Astrocyte of the spinal cord (primary cell): ENCODE measurements at places on chromosomes 2 and 18.

- DNase-seq, result no peak
These were observed 50.8 kb upstream of the CTAGE1 start for GRCh38 chr18:22468554-22468891.

- DNase-seq, result no peak
These were observed 179.0 kb downstream of the SMAD7 start for GRCh38 chr18:48771641-48772375.

DNA sequence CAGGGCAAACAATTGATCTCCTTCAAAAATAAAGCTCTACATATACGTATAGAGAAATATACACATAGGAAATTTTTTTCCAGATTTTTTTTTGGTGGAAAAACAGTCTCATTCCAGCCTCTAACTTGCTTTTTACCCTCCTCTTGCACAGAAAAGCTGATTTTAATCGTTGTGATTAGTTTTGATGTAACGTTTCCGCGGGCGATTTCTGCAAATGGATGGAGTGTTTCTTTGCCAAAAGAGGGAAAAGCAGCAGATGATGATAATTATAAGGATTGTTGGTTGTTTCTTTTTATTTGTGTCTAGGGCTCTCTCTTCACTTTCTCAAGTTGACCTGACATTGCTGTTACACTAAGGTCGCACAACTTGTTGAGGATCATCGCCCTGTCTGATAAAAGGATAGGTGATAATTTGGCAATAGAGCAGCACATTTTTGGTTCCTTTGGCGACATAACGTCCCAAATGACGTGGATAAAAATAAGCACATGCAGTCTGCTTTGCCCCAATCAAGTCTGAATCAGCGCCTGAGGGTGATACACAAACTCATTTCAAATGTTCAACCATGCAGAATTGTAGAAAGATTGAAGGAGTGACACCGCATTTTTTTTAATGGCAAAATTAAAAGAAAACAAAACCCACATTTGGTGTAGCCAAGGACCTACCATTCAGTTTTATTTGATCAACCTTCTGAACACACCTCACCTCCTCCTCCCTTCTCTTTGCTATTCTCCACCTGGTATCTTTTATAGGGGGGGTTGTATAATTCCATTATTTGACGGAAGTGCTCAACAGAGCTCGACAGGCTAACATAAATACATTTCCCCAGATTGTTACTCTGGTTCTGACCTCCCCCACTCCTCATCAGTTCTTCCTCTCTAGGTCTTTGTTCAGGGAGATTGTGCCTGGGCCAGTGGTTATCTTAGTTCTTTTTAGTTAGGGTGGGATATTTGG, 109.6 kb upstream of the KCTD1 start:
- no peak for DNase-seq

GRCh38 chr2:30127016-30127893, 19.6 kb upstream of the YPEL5 start:
- DNase-seq, result no peak

DNA sequence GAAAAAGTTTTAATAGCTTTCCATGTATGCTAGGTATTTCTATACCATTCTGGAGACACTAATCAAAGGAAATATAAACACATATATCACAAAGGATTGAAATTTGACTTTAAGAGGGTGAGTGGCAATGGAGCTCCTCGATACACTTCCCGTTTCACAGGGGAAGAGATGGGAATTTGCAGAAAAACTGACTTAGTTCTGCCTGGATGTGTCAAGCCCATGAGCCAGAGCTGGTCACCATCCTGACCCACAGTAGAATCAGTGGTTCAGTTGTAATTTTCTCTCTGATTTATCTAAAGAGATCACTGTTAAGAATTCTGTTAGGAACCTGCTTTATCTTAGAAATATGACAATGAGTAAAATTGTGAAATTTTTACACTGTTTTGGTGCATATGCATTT, 34.2 kb downstream of the PLCL1 start:
- DNase-seq, result no peak

DNA sequence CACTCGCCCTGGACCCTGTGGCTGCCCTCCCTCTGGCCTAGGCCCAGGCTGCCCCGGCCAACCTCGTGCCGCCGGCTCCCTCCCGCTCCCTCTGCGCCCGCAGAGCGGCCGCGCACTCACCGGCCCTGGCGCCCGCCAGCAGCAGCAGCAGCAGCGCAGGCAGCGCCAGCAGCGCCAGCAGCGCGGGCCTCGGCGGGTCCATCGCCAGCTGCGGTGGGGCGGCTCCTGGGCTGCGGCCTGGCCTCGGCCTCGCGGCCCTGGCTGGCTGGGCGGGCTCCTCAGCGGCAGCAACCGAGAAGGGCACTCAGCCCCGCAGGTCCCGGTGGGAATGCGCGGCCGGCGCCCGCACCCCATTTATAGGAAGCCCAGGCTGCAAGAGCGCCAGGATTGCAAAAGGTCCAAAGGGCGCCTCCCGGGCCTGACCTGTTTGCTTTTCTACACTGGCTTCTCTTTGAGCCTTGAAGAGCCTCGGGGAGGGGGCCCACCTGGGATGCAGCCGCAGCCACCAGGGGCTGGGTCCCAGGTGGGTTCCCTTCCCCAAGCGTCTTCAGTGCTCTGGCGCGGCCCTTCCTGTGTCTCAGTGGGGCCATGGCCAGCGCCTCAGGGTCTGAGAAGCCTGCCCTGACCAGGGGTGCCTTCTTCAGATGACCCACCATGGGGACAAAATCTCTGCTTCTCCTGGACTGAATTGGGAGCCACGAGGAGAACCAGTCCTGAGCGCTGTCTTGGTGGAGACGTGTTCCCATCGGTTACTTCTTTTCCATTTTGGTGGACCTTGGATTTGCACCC, at the start of gene APOB:
APOB (minus strand) TSS at position 330 of the 789 bp plus-strand sequence; CDS start at position 202, 128 bp downstream.
- no peak for DNase-seq

DNA sequence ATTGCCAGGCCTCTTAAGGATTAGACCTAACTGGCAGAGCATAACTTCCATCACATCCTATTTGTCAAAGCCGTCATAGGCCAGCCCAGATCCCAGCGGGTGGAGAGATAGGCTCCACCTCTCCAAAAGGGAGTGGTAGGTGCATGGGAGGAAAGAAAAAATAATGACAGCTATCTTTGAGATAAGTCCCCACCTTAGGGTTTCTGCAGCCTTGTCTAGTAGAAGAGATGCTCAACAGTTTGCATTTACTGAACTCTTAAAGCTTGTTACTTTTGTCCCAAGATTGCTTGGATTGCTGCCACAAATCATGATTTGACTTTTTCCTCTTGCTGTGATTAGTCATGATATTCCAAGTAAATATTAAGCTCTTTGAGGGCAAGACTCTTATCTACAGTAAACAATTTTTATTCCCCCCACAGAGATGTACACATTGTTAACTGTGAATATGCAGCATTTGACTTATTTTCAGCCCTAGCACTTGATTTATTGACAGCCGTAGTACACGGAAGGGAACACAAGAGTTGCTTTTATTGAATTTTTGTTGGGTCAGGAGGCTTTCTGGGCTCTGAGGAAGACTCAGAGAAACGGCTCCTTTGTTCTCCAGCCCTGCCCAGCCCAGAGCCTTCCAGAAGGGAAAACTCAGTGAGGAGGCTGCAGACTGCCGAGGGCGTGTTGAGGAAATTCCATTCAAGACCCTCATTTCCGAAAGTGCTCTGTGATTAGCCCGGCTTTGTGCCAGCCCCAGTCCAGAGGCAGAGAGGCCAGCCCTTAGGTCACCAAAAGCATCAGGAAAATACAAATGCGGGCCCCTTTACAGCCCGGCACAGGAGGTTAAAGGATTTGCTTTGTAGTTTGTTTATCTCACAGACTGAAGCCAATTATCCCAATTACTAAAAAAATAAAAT, 75.5 kb upstream of the ZNF532 start:
- peak; percentile 80 for DNase-seq

DNA sequence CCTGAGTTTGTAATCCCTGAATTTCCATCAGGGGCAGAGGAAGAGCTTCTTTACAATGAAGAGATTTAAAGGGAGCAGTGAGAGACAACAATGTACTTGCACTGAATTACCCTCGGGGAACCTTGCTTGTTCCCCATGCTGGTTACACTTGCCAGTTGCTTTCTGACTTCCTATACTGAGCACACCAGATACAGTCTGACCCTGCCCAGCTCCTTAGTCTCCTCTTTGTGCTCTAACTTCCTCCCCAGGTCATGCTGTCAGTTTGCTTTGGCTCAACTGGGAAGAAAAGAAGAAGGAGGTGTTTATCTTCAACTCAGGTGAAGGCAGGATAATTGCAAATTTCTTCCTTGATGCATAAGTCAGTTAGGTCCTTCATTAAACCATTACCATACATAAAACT, 658.4 kb downstream of the NYAP2 start:
- DNase-seq, result no peak

- no peak for DNase-seq
These were observed 108.5 kb upstream of the SMAD7 start for GRCh38 chr18:49059028-49059834.

GRCh38 chr2:224875841-224876240, 159.7 kb upstream of the CCDC195 start:
- DNase-seq, result no peak

GRCh38 chr2:223967981-223968380, 10.7 kb downstream of the MRPL44 start:
- peak; percentile 12 for DNase-seq

DNA sequence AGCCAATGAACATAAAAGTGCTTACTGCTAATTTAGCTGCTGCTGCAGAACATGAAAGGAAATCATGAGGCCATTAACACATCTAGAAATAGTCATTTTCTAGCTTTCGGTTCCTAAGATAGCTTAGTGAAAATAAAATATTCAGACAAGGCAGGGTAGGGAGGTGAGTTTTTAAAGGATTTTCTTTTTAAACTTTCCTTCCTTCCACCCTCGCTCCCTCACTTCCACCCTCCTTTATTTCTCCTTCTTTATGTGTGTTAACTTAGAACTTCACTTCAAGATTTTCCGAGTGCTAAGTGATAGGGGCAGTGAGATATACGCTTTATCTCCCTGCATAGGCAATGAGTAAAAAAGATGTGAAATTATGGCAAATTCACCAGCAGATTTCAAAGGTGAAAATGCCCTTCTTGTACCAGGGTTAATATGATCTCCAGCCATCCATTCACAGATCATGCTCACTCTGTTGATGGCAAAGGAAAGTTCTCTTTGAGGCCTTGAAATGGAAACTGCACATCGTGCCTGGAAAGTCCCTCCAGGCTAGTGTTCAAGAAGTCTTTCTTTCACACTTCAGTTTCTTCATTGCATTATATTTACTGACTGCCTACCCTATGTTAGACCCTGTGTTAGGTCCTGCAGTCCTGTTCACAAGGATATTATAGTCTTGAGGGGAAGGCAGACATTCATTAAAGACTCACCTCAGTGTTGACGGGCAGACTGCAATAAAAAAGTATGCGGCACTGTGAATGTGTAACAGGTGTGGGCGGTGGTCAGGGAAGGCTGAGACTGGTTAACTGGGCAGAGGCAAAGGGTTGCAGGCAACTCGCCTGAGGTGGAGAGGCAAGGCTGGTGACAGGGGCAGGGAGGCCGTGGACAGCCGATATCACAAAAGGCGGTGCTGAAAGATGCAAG, 200.8 kb downstream of the PLCL1 start:
- DNase-seq, result no peak

DNA sequence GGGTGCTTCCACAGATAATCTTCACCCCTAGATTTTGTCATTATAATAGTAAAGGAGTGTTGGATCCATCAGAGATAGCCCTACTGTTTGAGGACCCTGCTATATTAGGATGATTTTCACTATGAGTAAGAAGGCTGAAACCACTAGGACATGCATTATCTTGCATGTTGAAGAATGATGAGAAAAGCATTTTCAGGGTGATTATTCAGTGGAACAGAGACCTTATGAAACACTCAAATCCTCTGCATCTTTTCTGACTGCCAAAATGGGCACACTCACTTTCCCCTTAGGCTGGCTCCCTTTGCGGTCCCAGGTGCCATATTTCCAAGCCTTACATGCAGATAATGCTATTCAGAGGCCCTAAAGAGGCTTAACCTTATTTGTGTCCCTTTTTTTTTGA, 296.9 kb downstream of the RND3 start:
- no peak for DNase-seq

- DNase-seq, result no peak
These were observed 4.6 kb upstream of the SPEG start for GRCh38 chr2:219429958-219430606.

- no peak for DNase-seq
These were observed 11.8 kb downstream of the RBFA start for GRCh38 chr18:80046011-80046410.

- no peak for DNase-seq
These were observed 43.4 kb downstream of the FAM98A start for GRCh38 chr2:33555681-33556080.

- DNase-seq, result no peak
These were observed 77.2 kb upstream of the TTN start for GRCh38 chr2:178884440-178884839.

- no peak for DNase-seq
These were observed 17.4 kb downstream of the TTC39C start for GRCh38 chr18:24031916-24032315.

DNA sequence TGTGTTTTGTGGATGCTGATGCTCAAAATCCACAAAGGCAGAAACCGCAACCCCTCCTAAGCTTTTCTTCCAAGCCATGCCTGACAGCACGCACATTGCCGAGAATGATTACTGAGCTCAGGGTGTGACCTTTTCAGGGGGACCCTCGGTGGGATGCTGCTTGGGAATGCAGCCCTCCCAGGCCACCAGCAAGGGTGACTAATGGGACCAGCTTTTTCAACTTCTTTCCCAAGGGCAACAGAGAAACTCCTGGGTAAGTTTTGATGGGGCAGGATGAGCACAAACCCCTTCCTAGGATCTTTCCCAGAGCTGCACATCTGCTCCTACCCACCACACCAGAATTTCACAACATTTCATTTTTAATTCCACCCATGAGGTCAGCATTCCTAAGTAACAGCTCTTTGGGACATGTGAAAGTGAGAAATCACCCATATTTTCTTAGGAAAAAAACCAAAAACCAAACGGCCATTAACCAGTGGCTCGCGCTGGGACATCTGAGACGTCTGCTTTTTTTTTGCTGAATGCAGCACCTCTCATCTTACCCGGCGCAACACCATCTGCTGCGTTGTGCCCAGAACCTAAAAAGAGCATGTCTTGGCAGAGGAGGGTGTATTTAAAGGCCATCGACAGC, 119.0 kb downstream of the ARL4C start:
- peak; percentile 92 for DNase-seq

- DNase-seq, result peak; percentile 63
These were observed 193.0 kb upstream of the NETO1 start for GRCh38 chr18:73060666-73061288.

- DNase-seq, result no peak
These were observed 209.1 kb upstream of the ID2 start for GRCh38 chr2:8472545-8473323.

GRCh38 chr2:218980735-218981389, 4.1 kb downstream of the FEV start:
- DNase-seq, result no peak

- DNase-seq, result no peak
These were observed 5.6 kb upstream of the HS6ST1 start for GRCh38 chr2:128324008-128324896.

- DNase-seq, result peak; percentile 54
These were observed 23.7 kb downstream of the EFEMP1 start for GRCh38 chr2:55899881-55900280.

GRCh38 chr2:143698888-143699570, 569.8 kb downstream of the ARHGAP15 start:
- DNase-seq, result no peak

GRCh38 chr2:231883468-231883881, 42.7 kb downstream of the NPPC start:
- DNase-seq, result peak; percentile 2
